ENCODE measurements at places on chromosomes 6 and 20.

DNA sequence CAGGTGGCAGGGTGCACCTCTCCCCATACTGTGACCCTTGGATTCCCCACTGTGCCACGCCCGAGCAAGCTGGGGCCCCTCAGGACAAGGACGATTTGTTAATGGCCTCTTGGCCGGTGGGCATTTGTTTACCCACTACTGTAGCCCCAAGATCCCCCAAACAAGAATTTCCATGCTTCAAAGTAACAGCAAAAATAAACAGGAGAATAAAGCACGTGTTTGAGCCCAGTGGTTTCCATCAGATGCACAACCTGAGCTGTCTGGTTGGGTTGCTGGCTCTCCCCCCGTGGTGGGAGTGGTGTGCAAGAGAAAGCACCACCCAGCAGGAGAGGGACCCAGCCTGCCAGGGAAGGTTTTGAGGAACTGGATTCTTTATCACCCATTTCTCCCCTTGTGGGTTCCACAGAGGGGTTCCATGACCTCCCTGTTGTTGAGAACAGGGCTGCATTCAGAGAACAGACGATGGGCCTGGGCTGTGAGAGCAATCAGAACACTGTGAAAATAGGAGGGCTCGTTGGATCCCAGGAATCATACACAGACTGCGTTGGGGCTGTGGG is 4.8 kb downstream of the CD93 start:
- DNase-seq: no peak

GRCh38 chr6:33248643-33248931 is 23.1 kb downstream of the VPS52 start:
- DNase-seq: no peak

DNA sequence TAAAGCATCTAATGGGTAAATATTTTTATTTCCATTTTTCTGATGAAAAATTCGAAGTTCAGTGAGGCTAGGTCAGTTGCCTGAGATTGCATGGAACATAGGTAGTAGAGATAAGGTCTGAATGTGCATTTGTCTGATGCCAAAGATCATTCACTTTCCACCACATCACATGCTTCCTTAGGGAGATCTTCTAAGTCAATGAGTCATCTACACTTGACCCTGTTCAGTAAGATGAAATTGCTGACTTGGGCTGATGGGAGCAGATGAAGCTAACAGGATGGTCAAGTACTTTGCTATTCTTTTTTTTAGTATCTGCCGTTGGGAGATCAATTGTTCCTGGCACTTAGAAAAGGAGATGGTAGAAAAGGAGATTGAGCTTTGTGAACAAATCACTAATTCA is 511.3 kb downstream of the PHF3 start:
- DNase-seq: no peak

DNA sequence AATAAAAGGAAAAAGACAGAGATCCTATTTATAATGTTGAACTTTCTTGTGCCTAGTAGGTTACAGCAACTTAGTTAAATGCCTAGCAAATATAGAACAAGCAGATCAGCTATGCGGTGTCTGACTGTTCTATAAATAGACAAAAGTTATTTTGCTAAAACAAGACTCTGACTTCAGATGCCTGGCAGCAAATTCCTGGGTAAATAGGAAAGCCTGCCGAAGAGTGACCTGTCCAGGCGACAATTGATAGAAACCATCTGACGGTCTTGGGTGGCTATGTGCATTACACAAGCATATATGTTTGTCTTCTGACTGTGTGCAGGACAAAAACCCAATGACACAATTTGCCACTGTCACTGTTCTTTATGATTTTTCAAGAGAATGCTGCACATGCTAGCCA is 38.0 kb upstream of the PDE10A start:
- no peak for DNase-seq

GRCh38 chr6:11218538-11219399 is 13.7 kb downstream of the NEDD9 start:
- no peak for DNase-seq

- DNase-seq: peak; percentile 81
Observed at GRCh38 chr20:63627129-63627750, 339 bp upstream of the GMEB2 start.

DNA sequence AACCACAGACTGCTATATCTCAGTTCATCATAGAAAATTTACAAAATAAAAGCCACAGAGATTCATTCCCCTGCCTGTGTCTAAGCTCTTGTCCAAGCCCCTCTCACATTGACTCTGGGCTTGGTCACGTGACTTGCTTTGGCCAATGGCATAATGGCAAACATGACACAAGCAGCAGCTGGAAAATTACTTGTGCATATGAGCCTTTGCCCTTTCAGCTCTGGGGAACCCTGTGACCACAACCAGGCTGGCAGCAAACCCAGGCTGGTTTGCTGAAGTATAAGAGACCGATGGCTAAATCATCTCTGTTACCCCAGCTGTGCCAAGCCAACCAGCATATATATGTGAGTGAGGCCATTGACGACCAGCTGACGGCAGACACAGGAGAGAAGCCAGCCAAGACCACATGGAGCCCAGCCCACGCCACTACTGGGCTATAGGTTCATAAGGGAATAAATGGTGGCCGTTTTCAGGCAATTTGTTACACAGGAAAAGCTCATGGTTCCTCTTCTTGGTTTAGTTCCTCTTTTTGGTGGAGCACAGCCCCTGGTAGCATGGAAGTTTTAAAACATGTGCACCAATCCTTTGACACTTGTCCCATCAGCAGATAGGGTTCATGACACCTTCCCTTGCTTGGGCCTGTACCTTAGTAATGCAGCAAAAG is 31.8 kb upstream of the RSPO4 start:
- DNase-seq: no peak

DNA sequence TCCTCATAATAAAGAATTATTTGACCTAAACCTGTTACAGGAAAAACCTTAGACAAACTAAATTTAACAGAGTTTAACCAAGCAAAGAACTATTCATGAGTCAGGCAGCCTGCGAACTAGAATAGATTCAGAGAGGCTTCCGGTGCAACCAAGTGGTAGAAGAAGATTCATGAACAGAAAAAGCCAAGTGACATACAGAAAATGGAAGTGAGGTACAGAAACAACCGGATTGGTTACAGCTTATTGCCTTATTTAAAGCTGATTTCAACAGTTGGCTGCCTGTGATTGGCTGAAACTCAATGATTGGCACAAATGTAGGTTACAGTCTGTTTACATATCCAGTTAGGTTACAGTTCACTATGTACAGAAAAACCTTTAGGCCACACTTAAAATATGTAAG is 10.1 kb downstream of the PPP1R3G start:
- DNase-seq: no peak

- DNase-seq: no peak
Observed at GRCh38 chr6:36590237-36590636, 3.9 kb upstream of the SRSF3 start.

Measured in stimulated activated CD8-positive, alpha-beta memory T cell treated with anti-CD3 and anti-CD28 coated beads, Interleukin-4, amount 100 ng/mL, for 4 hours (primary cell).